Tibial nerve (tissue), 4 donors: ENCODE measurements at places on chromosomes 3 and 15. TPM values are rescaled to one million over a fixed set of nuclear protein-coding genes. Genes with fewer than 3 reads are reported as not detected.

DNA sequence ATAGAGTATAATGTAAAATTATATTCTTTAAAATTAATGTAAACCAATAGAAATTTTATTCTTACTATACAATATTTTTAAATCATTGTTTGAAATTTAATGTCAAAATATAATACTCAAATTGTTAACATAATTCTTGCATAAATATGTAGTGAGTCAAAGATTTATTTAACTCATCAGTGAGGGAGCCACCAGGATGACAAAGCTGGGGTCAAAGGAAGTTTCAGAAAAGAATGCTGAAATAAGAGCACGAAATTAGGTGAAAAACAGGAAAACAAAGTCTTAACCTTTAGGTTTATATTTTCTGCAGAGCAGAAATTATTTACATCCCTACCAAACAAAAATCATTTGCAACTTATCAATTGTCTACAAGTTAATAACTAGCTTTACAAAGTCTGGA, 74.1 kb downstream of the DIPK2A start:
- DNase-seq: no peak

DNA sequence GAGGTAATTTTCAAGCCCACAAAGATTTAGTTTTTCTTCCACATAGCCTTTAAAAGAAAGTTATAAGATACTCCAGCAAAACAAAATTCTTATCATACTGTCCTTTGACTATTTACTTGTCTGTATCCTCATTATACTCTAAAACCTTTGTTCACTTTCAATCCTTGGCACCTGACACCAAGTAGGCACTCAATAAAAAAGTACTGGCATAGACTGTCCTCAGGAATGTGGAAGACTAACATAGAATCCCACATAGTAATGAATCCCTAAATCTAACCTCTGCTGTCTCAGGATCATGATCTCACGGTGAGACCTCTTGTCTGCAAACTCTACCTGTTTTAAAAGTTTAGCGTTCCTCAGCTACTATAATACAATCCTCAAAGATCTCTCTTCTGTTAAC, 21.6 kb downstream of the PHC3 start:
- no peak for DNase-seq

- DNase-seq: no peak
Observed at GRCh38 chr15:73028031-73028430, 24.2 kb upstream of the NEO1 start.

DNA sequence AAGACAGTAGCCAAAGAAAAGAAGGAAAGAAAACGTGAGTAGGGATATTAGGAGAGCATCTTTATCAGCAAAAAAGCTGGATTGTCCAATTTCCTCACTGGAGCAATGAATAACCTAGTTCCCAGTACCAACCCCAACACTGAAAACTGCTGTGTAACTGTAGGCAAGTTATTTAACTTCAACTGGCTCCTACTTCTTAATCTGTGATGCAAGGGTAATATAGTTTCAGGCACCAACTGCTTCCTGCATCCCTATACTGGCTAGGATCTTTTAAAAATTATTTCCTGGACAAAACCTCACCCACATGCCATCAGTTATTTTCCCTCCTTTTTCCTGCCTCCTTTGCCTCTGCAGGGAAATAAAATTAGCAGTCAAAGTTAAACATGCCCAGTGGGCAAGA, 59.6 kb downstream of the ZBTB20 start:
- no peak for DNase-seq

TNIK gene
- 5.4 TPM for total RNA-seq

DNA sequence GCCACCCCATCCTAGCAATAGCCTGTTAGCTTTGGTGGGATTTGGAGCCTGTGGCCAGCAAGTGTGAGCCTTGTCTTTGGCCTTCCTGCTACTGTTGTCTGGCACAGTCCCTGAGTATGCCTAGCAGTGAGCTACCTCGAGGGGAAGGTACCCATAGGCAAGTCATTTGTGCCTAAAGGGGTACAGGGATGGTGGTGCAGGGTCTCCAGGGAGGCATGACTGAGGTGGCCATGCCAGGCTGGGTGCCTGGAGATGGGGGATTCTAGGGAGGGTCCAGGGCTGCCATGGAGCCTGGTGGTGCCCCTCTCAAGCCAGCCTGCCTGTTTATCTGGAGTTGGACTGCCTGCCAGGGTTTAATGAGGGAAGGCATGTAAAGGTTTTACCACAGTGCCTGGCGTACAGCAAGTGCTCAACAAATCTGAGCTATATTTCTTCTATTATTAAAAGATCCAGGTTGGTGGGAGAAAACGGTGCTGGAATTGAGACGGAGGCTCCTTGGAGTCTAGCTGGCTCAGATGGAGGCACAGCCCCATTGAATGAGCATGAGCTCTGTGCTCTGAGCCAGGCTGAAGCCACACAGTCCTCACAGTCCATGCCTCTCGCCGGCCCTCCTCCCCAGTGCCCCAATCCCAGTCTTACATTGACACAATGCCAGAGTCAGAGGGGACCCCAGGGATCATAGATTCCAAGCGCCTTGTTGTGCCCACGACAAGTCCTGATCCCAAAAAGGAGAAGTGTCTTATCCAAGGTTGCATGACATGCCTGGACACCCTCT, 76.2 kb downstream of the CORO2B start:
- no peak for DNase-seq

DNA sequence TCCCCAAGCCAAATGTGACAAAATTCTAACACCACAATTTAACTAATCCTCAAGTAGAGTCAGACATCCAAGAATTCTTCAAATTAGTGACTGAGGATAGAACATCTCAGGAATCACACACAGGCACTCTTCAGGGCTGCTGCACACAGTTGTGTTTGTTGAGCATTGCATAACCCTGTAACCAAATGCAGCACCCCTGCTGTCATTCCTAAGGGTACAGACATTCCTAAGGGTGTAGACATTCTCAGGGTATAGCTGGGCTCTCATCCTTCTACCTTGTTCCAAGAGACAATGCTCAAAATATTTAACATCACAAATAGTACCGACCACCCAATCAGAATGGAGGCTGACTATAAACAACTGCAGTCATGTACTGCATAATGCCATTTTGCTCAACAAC, 107.1 kb upstream of the UBE2E2 start:
- no peak for DNase-seq

ST3GAL6 gene
- 10.8 TPM for total RNA-seq

ARPIN gene
- total RNA-seq: 32.6 TPM

DNA sequence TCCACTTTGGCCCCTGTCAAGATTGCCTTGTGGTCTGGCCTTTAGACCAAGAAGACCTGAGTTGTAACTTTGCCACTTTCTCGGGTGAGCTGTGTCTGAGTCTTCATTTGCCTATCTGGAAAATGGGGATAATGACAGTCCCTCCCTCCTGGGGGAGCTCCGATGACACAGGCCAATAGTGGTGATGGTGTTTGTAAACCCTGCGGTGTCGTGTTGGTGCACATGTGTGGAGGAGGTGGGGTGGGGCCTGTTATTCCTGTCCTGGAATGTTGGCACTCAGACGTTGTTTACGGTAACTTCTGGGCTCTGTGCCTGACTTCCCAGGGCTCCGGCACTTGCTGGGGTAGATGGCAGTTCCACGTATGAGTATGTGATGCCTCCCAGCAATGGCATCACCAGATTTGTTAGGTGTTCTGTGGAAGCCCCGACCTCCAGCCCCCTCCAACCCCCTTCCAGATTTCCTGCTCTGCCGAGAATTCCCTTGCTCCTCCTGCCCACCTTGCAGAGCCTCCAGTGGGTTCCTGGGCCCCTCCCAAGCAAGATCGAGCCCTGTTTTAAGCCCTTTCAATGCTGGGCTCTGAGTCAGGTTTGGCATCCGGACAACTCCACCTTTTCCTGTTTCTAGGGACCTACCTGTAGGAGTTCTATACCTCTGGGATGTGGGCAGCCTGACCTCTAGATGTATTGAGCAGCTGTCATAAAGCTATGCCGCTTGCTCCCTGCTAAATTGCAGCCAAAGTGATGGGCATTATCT, 31.4 kb downstream of the HRH1 start:
- DNase-seq: peak; percentile 62

DNA sequence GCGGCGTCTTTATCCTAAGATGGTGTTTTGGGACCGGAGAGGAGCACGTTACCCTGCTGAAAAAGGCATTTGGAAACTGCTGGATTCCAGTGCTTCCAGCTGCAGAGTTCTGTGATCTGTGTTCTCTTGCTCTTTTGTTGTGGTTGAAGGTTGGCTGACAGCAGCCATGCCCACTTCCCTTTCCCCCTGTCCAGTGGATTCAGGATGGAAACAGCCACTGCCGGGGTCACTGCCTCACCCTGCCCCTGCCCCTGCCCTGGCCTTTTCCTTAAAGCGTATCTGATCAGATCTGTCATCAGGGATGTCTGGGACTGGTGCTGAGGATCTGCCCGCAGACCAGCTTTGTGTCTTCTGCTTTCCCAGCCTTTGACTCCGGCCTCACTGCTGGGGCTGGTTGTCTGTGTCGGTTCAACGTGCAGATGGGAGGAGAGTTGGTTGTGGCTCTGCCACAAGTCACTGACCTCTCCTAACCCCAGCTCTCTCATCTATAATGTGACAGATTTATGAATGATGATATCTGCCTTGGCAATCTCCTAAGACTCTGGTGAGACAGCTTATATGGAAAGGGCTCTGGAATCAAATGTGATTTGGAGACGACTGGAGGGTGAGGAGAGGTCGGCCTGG, 219.4 kb upstream of the BHLHE40 start:
- no peak for DNase-seq

TPRA1 gene
- 63.3 TPM for total RNA-seq

GRCh38 chr3:155190691-155191090, 102.8 kb downstream of the STRIT1 start:
- DNase-seq: no peak

- no peak for DNase-seq
Observed at GRCh38 chr15:78276064-78276943, 11.9 kb downstream of the DNAJA4 start.

DNA sequence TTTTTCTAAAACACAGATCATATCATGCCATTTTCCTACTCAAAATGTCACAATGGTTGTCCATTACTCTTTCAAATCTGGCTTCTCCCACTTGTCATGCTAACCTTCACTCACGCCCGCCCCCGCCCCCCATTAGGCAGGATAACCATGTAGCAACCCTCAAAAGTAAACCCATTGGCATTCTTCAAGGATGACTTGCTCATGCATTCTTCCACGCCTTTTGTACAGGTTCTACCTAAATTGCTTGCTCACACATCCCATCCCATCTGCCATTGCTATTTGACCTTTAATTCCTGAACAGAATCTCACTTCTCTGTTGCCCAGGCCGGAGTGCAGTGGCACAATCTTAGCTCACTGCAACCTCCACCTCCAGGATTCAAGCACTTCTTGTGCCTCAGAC, 389.3 kb downstream of the MCTP2 start:
- DNase-seq: no peak

FAM174B gene
- 16.5 TPM for total RNA-seq

- DNase-seq: no peak
Observed at GRCh38 chr15:78739206-78739605, 72.1 kb downstream of the ADAMTS7 start.

GRCh38 chr3:3209714-3210113, 30.2 kb upstream of the CRBN start:
- no peak for DNase-seq

DNA sequence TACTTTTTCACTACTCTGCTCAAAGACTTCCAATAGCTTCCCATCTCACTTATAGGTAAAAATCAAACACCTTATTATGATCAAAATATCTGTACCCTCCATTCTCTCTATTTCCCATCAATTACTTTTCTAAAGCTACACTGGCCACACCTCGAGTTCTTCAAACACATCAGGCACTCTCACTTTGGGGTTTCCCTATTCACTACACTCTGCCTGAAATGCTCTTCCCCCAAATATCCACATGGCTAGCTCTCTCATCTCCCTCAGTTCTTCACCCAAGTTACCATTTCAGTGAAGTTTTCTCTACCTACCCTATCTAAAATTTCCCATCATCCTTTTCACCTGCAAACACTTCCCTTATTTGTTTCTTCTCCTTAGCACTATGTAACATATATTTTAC, 14.8 kb downstream of the UBE3A start:
- no peak for DNase-seq

DNA sequence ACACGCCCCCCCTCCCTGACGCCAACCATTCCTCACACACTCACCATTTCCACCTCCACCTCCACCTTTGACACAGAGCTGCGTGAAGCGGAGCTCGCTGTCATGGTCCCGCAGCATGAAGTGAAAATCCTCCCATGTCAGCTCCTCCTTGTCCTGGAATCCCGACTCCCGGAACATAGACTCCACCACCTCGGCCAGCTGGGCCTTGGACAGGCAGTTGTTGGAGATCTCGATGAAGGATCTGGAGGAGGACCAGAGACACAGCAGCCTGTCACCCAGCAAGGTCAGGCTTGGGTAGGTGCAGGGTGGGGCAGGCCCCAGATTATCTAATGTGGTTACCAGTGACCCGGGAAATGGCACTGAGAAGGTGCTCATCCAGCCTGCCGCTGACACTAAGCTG, 12.2 kb downstream of the DUOX2 start:
- no peak for DNase-seq

DNA sequence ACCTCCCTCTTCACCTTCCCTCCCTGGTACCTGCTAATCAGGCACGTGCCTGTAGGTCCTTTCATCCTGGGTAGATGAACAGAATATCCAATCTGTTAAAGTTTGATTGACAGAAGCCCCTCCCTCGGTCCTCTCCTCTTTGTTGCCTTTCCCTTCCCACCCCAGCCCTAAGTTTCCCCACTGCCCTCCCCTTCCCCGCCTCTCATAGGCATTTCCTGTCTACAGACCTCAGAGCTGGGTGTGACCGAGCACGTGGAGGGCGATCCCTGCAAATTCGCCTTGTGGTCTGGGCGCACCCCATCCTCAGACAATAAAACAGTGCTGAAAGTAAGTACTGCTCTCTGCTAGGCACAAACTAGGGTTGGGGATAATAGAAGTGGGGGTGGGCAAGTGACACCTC, 239.2 kb upstream of the UMPS start:
- DNase-seq: no peak

RTP4 gene
- 0.60 TPM for total RNA-seq

- DNase-seq: no peak
Observed at GRCh38 chr3:107392549-107393165, 15.4 kb downstream of the CCDC54 start.

GRCh38 chr3:47162697-47163168, 1.2 kb downstream of the SETD2 start:
- DNase-seq: no peak

GRCh38 chr3:133330065-133330464, 69.8 kb upstream of the BFSP2 start:
- no peak for DNase-seq

DNA sequence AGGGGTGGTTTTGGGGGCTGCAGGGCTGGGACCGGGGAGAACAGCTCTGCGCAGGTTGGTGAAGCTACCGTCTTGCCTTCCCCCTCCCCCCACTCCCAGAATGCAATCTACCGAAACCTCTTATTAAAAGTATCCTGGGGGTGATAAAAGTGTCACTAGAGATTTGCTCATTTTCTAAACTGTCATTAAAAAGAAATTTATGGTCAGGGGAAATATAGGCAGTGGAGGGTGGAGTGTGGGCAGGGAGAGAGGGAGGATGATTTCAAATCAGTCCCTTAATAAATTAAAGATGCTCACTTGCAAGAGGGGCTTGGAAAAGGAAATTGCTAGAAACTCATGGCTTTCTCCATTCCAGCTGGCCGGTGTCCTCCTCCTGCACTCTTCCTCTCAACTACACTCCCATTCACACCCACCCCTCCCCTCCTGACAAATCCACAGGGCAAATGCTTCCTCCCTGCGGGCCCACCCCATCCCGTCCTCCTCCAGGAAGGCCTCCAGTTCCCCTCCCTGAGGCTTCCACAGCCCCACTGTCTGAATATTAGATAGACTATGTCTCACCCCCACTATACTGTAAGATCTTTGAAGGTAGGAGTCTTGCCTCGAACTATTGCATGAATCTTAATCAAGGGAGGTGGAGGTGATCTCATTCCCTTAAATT, 83.9 kb downstream of the TLE3 start:
- no peak for DNase-seq
